ENCODE measurements at places on chromosomes 2 and 18.
A peak's percentile ranks its signal among the peaks of the same experiment; 100 is the strongest.

GRCh38 chr2:162155093-162155492 lies 3.0 kb upstream of the GCG start:
- no peak for DNase-seq

GRCh38 chr18:58654896-58655614 lies 16.2 kb upstream of the MALT1 start:
- no peak for DNase-seq

- DNase-seq, result no peak
These were observed 2.2 kb downstream of the BOD1L2 start for GRCh38 chr18:57149051-57149450.

- DNase-seq, result peak; percentile 14
These were observed 15.5 kb downstream of the HDLBP start for GRCh38 chr2:241300000-241300399.
